ENCODE measurements at places on chromosomes 11 and 22. TPM values are rescaled to one million over a fixed set of nuclear protein-coding genes. Genes with fewer than 3 reads are reported as not detected.
A peak's percentile ranks its signal among the peaks of the same experiment; 100 is the strongest.

Gene RHOG
- total RNA-seq, result 27.6 TPM

Gene CARD18
- total RNA-seq, result not detected

DNA sequence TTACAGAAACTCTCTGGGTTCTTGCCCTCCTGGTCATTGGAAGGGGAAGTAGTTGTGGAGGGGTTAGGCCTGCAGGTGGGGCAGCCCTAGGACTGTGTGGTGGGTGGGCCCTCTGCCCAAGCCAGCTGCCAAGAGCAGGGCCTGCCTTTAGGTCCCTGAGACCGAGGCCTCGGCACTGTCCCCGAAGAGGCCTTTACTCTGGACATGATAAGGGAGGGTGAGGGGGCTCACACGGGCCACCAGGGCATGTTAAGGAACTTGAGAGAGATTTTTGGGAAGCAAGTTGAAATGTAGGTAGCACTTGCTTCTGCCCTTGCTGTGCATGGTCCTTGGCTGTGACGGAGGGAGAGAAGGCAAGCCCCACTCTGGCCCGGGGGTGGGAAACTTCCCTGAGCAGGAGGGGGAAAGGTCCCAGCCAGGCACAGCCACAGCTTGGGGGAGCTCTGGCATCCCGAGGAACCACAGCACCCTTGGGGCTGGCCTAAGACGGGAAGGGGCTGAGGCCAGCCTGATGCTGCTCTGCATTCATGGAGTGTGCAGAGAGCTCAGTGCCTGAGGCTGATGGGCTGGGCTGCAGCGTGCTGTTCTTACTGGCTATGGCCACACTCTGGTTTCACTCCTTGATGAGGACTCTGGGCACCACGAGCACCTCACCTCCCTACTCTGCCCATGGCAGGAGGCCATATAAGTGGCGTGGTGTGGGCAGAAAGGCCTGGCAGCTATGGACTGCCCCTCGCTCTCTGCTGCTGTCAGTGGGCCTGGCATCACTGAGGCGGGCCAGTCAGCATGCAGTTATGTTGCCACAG lies 7.8 kb upstream of the RANBP1 start:
- no peak overlapping the region for H3K4me3 ChIP-seq
- H3K27ac ChIP-seq, result no peak overlapping the region
- DNase-seq, result no peak
- peaks cover 88% of the 10 kb centered on the region for H3K36me3 ChIP-seq
- H3K4me1 ChIP-seq, result no peaks in the 10 kb centered on the region
- H3K27me3 ChIP-seq, result no peaks in the 10 kb centered on the region

DNA sequence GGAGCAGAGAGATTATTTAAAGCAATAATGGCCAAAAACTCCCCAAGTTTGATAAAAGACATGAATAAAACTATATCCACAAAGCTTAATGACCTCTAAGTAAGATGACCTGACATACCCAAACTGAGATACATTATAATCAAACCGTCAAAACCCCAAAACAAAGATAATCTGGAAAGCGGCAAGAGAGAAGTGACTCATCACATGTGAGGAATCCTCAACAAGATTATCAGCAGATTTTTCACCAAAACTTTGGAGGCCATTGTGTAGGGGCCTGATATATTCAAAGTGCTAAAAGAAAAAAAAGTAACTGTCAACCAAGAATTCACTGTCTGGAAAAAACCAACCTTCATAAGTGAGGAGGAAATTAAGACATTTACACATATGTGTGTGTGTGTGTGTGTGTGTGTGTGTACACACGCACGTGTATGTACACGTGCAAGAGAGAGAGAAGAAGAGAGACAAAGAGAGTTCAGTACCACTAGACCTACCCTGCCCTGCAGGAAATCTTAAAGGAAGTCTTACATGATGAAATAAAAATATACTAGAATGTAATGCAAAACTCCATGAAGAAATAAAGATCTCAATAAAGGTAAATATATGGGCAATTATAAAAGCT lies 752.4 kb downstream of the NELL1 start:
- no peak overlapping the region for H3K27ac ChIP-seq
- no peaks in the 10 kb centered on the region for H3K36me3 ChIP-seq
- H3K4me3 ChIP-seq, result no peak overlapping the region
- DNase-seq, result no peak
- no peaks in the 10 kb centered on the region for H3K4me1 ChIP-seq

Gene MMP7
- total RNA-seq, result 0.34 TPM

DNA sequence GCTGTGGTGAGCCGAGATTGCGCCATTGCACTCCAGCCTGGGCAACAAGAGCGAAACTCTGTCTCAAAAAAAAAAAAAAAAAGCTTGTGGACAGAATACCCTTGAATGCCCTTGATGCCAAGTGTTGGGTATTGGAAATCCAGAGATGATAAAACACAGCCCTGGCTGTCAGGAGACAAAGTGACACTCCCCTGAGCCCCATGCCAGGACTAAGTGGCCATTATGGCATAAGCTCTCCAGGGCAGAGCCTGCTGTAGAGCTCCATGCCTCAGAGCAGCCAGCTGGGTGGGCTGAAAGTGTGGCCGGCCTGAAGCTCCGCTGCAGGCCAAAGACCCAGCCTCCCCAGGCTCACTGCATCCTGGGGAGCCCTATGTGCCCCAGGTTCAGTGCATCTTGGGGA lies 4.9 kb downstream of the RNF215 start:
- H3K4me3 ChIP-seq, result no peak overlapping the region
- DNase-seq, result no peak
- H3K27ac ChIP-seq, result no peak overlapping the region
- H3K4me1 ChIP-seq, result peaks cover 4% of the 10 kb centered on the region
- H3K36me3 ChIP-seq, result no peaks in the 10 kb centered on the region

Gene SLC43A3
- total RNA-seq, result 142 TPM

DNA sequence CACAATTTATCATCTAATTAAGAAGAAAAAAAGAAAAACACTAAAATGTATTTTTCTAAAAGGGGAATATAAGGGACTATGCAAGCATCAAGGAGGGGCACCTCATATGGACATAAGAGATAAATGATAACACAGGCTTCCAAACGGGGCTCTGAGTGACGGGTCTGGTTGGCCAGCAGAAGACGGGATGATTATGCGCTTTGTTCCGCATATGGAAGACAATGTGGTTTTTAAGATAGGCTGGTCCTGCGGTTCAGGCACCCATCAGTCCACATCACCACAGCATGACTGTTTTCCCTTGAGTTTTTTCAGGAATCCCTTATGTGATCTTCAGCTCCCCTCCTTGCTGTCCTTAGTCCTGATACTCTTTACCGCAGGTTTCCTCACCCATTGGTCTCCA lies 404.6 kb downstream of the OPCML start:
- no peak for DNase-seq
- no peak overlapping the region for H3K27ac ChIP-seq
- H3K4me1 ChIP-seq, result no peaks in the 10 kb centered on the region
- no peak overlapping the region for H3K4me3 ChIP-seq

Gene UBE4A
- total RNA-seq, result 52.0 TPM

DNA sequence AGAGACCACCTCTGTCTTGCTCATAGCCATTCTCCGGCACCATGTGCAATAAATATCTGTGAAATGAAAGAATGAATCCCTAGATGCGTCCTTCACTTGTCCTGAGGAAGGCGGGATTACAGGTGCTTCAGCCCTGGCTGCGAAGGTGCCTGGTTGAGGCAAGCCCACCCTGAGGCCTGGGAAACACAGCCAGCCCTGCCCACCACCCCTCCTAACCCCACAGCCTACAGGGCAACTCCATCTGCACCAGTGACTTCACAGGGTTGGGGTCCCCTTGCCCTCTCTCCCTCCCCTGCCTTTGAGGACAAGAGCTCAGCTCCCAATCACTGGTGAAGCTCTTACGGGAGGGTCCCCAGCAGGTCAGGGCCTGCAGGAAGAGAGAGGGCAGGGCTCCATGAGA lies 17.5 kb upstream of the SCGB1A1 start:
- H3K27me3 ChIP-seq, result no peaks in the 10 kb centered on the region
- H3K27ac ChIP-seq, result no peak overlapping the region
- DNase-seq, result no peak
- H3K4me1 ChIP-seq, result no peaks in the 10 kb centered on the region
- no peak overlapping the region for H3K4me3 ChIP-seq

- DNase-seq, result no peak
- no peaks in the 10 kb centered on the region for H3K27me3 ChIP-seq
- peak overlapping the region; percentile 5 for H3K27ac ChIP-seq
- peaks cover 6% of the 10 kb centered on the region for H3K4me1 ChIP-seq
Measured at GRCh38 chr11:116835042-116835772, 2.2 kb downstream of the APOA1 start.
